ENCODE measurements at places on chromosomes 5 and 9. TPM values are rescaled to one million over a fixed set of nuclear protein-coding genes. Genes with fewer than 3 reads are reported as not detected.

DNA sequence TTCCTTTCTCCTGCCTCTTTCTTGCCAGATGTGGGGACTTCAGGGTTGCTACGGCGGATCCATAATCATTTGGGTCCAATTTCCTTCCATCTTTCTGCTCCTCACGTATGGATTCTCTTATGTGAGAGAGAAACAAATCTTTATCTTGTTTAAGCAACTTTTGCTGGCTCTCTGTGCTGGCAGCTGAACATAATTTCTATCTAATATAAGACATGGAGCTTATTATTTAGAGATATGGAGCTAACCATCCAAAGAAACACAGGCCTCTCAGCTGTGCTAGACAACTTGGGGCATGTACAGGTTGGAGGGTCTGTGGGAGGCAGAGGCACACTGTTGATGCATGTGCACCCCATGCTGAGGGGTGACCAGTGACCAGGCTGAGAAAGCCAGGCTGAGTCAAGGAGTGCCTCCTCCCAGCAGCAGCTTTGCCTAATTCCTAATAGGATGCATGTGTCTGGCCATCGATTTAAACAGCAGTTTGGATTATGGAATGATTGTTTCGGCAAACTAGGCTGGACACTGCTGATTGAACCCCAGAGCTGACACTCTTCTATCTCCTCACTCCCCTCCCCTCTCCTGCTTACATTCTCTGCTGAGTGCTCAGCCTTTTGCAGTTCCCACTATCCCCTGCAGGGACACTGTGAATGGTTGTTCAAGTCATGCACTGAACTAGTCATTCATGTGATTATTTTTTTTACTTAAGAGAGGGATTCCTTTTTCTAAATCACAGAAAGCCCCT, 195.8 kb downstream of the ERCC6L2 start:
- no peaks in the 10 kb centered on the region for H3K27me3 ChIP-seq
- no peaks in the 10 kb centered on the region for H3K36me3 ChIP-seq
- no peak overlapping the region for H3K27ac ChIP-seq

GRCh38 chr5:103929338-103930013, 366.9 kb upstream of the NUDT12 start:
- no peaks in the 10 kb centered on the region for H3K4me1 ChIP-seq
- no peak overlapping the region for H3K27ac ChIP-seq
- H3K36me3 ChIP-seq, result no peaks in the 10 kb centered on the region
- no peak for DNase-seq
- no peak overlapping the region for H3K4me3 ChIP-seq

DNA sequence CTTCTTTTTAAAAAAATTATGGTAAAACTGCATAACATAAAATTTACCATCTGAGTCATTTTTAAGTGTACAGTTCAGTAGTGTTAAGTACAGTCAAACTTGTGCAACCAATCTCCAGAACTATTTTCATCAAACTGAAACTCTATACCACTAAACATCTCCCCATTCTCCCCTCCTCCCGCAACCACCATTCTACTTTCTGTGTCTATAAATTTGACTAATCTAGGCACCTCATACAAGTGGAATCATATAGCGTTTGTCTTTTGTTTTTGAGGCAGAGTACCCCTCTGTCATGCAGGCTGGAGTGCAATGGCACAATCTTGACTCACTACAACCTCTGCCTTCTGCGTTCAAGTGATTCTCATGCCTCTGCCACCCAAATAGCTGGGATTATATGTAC, 24.0 kb upstream of the EBF1 start:
- no peak overlapping the region for H3K27ac ChIP-seq
- H3K4me3 ChIP-seq, result no peak overlapping the region
- DNase-seq, result no peak
- H3K27me3 ChIP-seq, result no peaks in the 10 kb centered on the region
- no peaks in the 10 kb centered on the region for H3K36me3 ChIP-seq

GRCh38 chr9:137457406-137458193, 1.5 kb downstream of the NSMF start:
- DNase-seq, result peak; percentile 40
- no peaks in the 10 kb centered on the region for H3K27me3 ChIP-seq
- H3K36me3 ChIP-seq, result peaks cover 82% of the 10 kb centered on the region
- H3K4me1 ChIP-seq, result peaks cover 76% of the 10 kb centered on the region
- peak overlapping the region; percentile 48 for H3K4me3 ChIP-seq

DNA sequence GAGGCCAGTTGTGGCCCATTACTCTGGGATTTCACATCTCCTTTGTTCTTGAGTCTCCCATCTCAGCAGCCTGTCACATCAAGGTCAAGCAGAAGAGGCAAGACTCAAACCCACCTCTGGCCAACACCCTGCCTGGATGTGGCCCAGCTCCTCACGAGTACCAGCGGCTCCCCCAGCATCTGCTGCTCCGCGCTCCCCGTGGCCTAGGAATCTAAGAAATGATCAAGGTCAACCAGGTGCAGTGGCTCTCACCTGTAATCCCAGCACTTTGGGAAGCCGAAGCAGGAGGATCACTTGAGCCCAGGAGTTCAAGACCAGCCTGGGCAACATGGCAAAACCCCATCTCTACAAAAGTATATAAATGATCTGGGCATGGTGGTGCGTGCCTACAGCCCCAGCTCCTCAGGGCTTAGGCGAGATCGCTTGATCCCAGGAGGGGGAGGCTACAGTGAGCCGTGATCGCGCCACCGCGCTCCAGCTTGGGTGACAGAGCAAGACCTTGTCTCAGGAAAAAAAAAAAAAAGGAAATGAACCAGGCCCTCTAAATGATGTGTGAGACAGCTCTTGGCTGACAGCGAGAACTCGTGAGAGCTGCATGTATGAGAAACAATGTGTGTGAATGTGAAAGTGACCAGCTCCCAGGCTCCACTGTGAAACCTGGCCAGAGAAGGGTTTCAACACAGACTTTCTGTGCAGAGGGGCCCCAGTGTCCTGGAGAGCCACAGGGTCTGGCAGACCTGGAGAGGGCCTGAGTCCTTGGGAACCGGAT, 61.6 kb upstream of the ANGPTL2 start:
- H3K4me3 ChIP-seq, result no peak overlapping the region
- peaks cover 35% of the 10 kb centered on the region for H3K36me3 ChIP-seq
- no peak overlapping the region for H3K27ac ChIP-seq
- no peak for DNase-seq
- no peaks in the 10 kb centered on the region for H3K27me3 ChIP-seq

- H3K27me3 ChIP-seq, result no peaks in the 10 kb centered on the region
- H3K27ac ChIP-seq, result no peak overlapping the region
- peaks cover 8% of the 10 kb centered on the region for H3K4me1 ChIP-seq
- H3K4me3 ChIP-seq, result no peak overlapping the region
These were observed 18.4 kb downstream of the FAM219A start for GRCh38 chr9:34440017-34440416.

The ADGRD2 gene
- total RNA-seq, result 4.3 TPM

DNA sequence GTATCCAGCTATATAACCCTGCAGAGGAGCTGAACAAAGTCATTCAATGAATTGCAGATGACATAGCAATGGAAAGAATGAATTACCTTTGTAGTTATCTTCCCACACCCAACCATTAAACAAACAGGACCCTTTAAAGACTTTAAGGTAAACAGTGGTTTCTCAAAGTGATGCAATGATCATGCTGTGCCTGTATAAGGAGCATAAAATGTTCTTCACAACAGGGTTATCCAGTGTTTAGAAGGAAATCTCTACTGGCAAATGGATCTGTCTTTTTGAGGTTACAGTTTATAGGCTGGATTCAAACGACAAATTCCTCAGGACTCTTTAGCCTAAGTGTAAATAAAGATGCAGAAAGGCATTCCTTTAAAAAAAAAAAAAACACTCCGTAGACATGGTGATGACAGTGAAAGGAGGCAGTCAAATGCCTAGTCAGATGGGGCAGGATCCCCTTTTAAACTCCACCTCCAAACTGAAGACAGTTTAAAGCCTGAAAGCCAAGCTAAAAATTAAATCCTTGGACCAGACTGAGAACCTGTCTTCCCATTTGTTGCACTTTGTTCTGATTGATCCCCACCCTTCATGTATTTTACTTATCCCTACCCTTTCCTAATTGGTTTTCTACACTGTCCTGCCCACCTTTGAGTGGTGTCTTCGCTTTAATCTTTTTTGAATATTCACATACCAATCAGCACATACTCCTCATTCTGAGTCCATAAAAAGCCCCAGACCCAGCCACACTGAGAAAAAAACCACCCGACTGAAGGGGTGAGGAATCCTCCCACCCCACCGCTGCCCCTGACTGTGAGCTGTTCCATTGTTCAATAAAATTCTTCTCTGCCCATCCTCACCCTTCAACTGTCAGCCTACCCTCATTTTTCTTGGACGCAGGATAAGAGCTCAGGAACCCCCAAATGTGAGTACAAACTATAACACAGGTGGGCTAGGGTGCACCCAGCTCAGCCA, 761.3 kb upstream of the DMAC1 start:
- no peaks in the 10 kb centered on the region for H3K27me3 ChIP-seq
- no peaks in the 10 kb centered on the region for H3K4me1 ChIP-seq
- H3K27ac ChIP-seq, result no peak overlapping the region
- H3K36me3 ChIP-seq, result no peaks in the 10 kb centered on the region

DNA sequence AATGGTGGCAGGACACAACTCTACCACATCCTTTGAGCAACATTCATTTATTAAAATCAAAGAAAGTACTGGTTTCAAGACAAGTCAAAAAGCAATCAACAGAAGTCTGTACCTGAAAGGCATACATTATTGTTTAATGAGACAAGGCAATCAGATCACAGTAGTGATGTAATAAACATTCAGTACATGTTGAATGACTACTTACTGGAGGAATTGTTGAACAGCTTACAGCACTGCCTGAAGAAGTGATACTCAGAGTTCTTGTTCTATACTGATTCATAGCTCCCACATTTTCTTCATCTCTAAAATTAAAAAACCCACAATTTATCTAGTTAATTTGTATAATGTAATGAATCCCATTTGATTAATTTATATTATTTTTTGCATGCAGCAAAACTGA, 18.2 kb downstream of the RIOK2 start:
- no peaks in the 10 kb centered on the region for H3K4me1 ChIP-seq
- H3K27ac ChIP-seq, result no peak overlapping the region
- H3K27me3 ChIP-seq, result no peaks in the 10 kb centered on the region
- DNase-seq, result no peak

- no peak overlapping the region for H3K27ac ChIP-seq
- no peaks in the 10 kb centered on the region for H3K36me3 ChIP-seq
- H3K4me3 ChIP-seq, result no peak overlapping the region
These were observed 35.1 kb downstream of the MAP3K1 start for GRCh38 chr5:56850423-56850822.

DNA sequence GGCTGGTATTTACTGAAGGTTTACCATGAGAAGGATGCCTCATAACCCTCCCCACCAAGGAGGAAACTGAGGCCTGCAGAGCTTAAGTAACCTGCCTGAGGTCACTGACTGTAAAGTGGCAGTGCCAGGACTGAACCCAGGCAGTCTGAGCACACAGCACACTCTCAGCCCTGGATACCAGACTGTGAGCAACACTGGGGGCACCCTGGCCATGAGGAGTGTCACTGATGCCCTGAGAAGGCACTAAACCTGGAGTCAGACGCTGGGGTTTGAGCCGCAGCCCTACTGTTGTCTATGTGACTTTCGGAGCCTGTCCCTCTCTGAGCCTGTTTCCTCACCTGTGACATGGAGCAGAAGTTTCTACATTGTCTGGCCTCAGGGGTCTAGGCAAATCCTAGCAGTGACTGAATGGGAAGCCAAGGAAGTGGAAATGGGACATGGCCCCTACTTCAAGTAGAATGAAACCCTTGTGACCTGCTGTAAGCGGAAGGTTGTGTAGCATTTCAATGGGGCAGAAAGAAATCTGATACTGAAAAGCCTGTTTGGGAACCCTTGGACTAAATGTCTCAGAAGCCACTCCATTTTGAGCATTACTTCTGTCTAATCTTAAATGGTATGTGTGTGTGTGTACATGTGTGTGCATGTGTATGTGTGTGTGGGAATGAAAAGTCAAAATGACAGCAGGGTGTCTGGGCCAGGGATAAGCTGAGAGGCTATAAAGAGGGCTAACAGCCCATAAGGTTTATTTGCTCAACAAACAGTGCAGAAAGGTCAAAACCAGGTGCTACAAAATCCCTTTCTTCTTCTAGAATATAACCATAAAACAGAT, 36.0 kb downstream of the B4GALT1 start:
- DNase-seq, result no peak
- H3K27ac ChIP-seq, result no peak overlapping the region
- H3K4me3 ChIP-seq, result no peak overlapping the region
- no peaks in the 10 kb centered on the region for H3K4me1 ChIP-seq
- no peaks in the 10 kb centered on the region for H3K27me3 ChIP-seq

The C9orf153 gene
- 1.2 TPM for total RNA-seq

The CDH9 gene
- 3.2 TPM for total RNA-seq

GRCh38 chr9:75198436-75198835, 110.1 kb downstream of the OSTF1 start:
- no peak for DNase-seq
- no peaks in the 10 kb centered on the region for H3K27me3 ChIP-seq
- H3K4me3 ChIP-seq, result no peak overlapping the region
- H3K27ac ChIP-seq, result no peak overlapping the region

DNA sequence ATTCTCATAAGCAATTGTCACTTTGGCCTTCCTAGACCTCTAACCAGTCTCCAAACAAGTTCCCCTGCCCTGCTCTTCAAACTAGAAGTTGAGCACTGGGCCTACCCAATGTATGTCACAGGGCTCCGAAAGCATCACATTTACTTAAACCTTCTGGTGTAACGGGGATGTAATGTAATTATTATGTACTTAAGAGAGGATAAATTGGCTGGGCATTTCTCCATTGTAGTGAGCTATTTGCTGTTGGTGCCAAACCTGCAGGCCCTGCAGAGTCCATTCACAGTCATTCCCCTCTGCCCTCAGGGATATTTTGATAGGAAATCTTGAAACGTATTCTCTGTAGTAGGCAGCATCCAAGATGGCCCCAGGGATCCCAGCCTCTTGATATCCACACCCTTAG, 64.2 kb upstream of the GNE start:
- H3K4me1 ChIP-seq, result peaks cover 17% of the 10 kb centered on the region
- no peaks in the 10 kb centered on the region for H3K36me3 ChIP-seq
- no peak overlapping the region for H3K4me3 ChIP-seq
- no peak for DNase-seq

The PCDHA4 gene
- 3.2 TPM for total RNA-seq

The ROR2 gene
- 3.1 TPM for total RNA-seq

GRCh38 chr9:80890124-80890523, 799.2 kb downstream of the TLE1 start:
- DNase-seq, result peak; percentile 20
- no peak overlapping the region for H3K4me3 ChIP-seq
- H3K27ac ChIP-seq, result no peak overlapping the region
- H3K36me3 ChIP-seq, result no peaks in the 10 kb centered on the region
- H3K4me1 ChIP-seq, result no peaks in the 10 kb centered on the region

GRCh38 chr9:11663913-11664312, 1029.3 kb upstream of the TYRP1 start:
- H3K4me1 ChIP-seq, result no peaks in the 10 kb centered on the region
- H3K27ac ChIP-seq, result no peak overlapping the region
- H3K27me3 ChIP-seq, result no peaks in the 10 kb centered on the region
- no peaks in the 10 kb centered on the region for H3K36me3 ChIP-seq
- DNase-seq, result no peak
- no peak overlapping the region for H3K4me3 ChIP-seq

All from spinal cord (tissue), 10 donors.